ENCODE measurements at places on chromosomes 6 and 20.

DNA sequence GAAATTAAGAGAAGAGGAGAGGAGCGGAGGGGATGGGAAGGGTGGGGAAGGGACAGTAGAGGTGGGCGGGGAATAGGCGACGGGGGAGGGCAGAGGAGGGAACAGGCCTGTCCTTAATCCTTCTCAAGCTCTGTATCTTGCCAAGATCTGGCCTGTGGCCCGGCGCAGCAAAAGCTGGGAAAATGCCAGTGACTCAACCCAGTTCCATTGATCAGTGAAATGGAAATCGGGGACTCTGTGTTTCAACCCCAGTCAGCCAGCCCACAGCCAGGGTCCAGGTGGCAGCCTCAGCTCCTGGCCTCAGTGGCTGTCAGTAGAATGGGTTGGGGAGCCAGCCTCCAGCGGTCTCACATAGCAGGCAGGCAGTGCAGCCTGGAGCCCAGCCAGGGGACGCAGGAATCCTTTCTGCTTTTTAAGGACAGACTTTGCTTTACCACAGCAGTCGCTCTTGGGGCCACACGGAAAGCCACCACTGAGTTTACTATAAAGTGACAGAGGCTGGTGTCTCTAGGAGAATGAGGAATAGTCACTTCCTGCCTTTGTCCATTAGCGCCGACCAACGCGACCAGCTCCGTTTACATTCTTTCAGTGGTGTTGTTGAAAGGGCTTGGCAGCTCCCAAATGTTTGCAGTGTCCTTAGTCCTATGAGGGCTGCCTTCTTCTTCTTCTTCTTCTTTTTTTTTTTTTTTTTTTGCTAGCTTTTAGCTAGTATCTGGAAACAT lies 128.0 kb downstream of the RIN2 start:
- DNase-seq = peak; percentile 89

- peak; percentile 65 for DNase-seq
Measured at GRCh38 chr6:43122146-43122545, 46.0 kb downstream of the PTK7 start.

DNA sequence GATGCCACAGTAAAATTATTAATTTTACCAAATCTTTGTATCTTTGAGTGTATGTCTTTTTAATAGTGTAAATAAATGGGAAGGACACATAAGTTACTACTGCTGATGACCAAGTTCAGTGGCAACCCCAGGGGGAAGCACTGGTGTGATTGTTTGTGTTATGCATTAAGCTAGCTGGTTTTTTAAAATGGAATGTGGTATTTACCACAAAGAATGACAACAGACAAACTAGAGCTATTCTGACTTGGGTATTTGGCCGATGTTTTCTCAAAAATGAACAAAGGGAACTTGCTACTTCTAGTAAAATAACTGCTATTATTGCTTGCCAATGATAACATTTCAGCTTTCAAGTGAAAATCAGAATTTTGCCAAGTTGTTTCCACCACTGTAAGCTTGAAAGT lies 2.9 kb downstream of the FNDC1 start:
- no peak for DNase-seq

GRCh38 chr6:108658174-108658573 lies 97.5 kb downstream of the FOXO3 start:
- no peak for DNase-seq

GRCh38 chr6:39426073-39426456 lies 103.6 kb upstream of the KCNK16 start:
- DNase-seq = no peak

- DNase-seq = no peak
Measured at GRCh38 chr6:25173246-25173645, 105.9 kb upstream of the CARMIL1 start.

DNA sequence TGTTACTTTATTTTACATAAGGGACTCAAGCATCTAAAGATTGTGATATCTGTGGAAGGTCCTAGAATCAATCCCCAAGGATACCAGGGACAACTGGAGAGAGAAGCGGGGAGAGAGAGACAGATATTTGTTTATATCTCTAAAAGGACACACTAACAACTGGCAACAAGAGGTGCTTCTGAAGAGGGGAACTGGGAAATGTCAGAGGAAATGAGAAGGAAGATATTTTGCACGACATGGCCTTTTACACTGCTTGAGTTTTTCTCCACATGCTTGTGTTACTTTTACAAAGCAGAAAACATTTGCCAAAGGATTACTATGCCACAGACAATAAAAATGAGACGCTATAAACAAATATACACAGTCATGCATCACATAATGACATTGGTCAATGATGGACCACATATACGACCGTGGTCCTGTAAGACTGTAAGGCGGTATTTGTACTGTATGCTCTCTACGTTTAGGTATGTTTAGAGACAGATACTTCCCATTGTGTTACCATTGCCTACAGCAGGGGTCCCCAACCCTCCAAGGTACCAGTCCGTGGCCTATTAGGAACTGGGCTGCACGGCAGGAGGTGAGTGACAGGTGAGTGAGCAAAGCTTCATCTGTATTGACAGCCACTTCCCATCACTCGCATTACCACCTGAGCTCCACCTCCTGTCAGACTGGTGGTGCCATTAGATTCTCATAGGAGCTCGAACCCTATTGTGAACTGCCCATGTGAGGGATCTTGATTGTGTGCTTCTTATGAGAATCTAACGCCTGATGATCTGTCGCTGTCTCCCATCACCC lies 64.6 kb upstream of the PTPN1 start:
- DNase-seq = no peak

DNA sequence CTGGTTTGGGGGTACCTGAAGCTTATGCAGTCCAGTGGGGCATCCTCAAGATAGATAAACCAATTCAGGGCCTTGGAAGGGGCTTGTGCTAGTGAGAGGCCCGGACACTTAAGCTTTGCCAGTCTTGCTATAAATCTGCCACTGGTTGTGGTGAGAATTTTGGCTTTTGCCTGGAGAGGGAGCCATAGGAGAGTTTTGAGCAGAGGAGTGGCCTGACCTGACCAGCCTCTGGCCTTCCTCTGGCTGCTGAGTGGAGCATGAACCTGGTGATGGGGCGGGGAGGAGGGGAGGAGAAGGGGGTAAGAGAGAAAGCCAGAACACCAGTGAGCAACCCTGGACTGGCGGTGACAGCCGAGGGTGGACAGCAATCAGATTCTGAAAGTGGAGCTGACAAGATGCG lies 7.1 kb downstream of the TMEM74B start:
- DNase-seq = peak; percentile 88

- DNase-seq = peak; percentile 70
Measured at GRCh38 chr6:91476000-91476399, 889.1 kb upstream of the MAP3K7 start.

- DNase-seq = no peak
Measured at GRCh38 chr20:46739431-46740213, 30.2 kb downstream of the SLC2A10 start.

DNA sequence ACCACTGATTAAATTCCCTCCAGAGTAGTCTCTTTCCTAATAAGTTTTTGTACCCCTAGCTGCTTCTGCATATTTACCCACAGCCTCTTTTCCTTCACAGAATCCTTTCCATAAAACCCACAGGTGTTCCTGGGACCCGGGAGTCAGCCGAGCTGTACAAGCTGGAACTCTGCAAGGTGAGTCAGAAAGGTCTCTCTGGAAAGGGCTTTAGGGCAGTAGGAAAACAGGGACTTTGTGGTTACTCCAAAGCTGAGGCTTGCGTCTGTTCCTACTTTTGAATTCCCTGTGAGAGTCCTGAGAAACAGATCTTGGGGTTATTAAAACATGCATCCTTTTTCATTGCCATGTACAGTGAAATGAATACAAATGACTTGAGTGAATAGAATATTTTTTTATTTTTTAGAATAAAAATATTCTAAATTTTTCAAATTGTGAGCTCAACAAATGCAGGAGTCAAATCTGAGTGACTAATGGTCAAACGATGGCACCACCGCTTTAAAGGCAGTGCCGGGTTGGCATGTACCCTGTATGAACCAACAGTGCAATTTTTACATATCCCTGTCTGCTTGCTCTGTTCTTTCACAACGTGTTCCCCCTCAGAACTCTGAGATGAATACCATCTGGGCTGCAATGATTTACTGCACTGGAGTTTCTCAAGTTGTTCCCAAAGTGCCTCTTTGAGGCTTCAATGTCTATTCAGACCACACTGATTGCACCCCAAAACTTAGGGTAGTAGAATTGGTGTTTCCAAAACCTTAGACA lies 78.4 kb downstream of the GFRAL start:
- peak; percentile 52 for DNase-seq

- DNase-seq = no peak
Measured at GRCh38 chr6:95364016-95364604, 213.2 kb upstream of the MANEA start.

GRCh38 chr20:24490598-24490997 lies 21.2 kb downstream of the SYNDIG1 start:
- DNase-seq = no peak

GRCh38 chr6:73169633-73170032 lies 55.7 kb downstream of the KHDC1L start:
- no peak for DNase-seq

DNA sequence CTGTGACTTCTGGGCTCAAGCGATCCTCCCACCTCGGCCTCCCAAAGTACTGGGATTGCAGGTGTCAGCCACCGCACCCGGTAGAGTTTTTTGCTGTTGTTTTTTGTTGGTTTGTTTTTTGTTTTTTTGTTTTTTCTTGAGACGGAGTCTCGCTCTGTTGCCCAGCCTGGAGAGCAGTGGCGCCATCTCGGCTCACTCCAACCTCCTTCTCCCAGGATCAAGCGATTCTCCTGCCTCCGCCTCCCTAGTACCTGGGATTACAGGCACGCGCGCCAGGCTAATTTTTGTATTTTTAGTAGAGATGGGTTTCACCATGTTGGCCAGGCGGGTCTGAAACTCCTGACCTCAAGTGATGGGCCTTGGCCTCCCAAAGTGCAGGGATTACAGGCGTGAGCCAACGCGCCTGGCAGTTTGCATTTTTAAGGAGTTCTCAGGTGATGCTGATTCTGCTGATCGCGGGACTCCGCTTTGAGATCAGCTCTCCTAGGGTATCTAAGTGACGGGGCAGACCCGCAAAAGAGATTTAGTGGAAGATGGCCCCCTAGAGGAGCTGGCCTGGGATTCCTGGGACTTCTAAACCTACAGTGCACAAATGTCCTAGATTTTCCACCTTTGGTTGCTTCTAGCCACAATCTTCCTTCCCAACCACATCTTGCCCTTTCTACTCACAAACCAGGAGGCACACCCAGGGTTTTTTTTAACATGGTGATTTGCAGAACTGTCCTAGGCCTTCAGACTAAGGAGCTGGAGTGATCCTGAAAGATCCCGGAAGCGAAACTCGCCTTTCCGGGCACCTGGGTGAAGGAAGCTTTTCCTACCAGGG lies 45.2 kb downstream of the DPPA5 start:
- peak; percentile 66 for DNase-seq

- no peak for DNase-seq
Measured at GRCh38 chr6:33172688-33173534, 19.4 kb downstream of the COL11A2 start.

DNA sequence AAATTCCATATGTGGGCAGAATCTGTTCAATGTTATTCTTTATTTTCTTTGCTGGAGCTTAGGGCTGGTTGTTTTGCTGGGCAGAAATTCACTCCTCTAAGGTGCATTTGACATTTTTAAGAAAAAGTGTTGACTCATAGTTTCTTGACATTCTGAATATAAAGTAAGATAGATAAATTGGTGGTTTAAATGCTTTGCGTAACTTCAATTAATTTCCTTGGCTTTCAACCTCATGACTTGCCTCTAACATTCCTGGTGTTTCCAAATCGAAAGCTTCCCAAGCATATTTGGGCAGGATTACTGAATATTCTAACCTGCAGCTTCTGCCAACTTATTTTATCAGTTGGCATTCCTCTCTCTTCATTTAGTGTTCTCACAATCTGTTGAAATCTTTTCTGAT lies 718.7 kb upstream of the ADGRB3 start:
- DNase-seq = no peak

GRCh38 chr20:953742-954141 lies 37.6 kb upstream of the ANGPT4 start:
- DNase-seq = peak; percentile 67

- no peak for DNase-seq
Measured at GRCh38 chr20:31676609-31676989, 38.9 kb downstream of the COX4I2 start.

DNA sequence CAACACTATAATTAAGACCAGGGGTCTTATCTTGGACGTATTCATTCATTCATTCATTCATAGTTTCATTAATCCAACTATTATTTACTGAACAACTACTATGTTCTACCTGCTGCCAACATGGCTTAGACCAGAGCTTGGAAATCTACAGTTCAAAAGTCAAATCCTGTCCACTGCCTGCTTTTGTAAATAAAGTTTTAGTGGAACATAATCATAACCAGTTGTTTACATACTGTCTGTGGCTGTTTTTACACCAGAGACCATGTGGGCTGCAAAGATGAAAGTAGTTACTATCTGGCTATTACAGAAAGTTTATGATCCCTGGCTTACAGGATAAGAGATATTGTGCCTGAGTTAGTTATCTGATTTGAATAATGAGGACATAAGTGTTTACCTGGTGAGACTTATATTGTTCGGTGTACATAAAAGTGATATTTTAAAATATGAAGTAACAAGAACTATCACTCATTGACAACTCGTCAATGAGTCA lies 567.7 kb downstream of the TFAP2B start:
- DNase-seq = no peak

- DNase-seq = no peak
Measured at GRCh38 chr6:40280231-40280630, 306.9 kb downstream of the LRFN2 start.

- no peak for DNase-seq
Measured at GRCh38 chr6:129623008-129623732, 86.8 kb downstream of the ARHGAP18 start.

- DNase-seq = no peak
Measured at GRCh38 chr6:25506020-25506419, 146.0 kb upstream of the SCGN start.

DNA sequence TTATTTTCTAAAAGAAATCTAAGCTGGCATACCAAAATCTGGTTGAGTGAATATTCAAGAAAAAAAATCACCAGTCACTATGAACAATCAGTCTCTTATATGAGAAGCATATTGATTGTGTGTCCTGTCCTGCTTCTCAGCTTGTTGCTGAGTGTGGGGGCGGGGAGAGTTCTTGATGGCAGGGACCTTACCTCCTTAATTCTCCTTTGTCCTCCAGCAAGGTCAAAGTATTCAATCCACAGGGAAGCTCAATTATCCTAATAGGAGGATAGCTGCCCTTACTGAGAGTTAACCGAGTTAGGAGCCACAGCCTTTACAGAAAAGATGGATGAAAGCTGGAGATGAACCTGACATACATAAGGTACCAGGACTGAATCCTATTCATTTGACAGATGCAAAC lies 154.0 kb downstream of the LY86 start:
- DNase-seq = no peak

DNA sequence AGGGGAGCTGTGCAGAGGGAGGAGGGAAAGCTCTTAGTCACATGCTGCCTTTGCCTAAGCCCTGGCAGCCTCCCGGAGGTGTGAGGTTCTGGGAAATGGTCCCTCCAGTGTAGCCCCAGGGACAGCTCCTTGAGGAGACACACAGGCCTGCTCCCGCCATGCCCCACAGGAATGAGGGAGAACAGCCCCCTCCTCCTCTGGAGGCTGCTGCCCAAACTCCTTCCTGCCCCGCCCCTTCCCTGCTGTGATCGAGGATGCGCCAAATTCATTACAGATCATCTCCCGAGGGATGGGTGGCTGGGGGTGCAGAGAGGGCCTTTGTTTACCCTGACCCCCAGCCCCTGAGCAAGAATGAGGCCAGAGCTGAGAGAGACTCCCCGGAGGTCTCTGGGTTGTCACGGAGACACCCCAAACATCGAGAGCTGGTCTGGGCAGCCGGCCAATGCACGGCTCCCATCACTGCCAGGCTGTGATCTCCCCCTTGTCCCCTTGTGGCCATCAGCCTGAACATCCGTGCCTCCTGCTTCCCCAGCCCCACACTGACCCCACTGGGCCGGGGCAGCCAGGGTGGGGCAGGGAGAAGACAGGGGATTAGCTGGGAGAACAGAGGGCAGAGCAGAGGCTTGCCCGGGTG lies 8.4 kb downstream of the CYP21A2 start:
- DNase-seq = peak; percentile 66

Measured in islet precursor cell (in vitro differentiated cells).